ENCODE measurements at places on chromosomes 2 and 18. TPM values are rescaled to one million over a fixed set of nuclear protein-coding genes. Genes with fewer than 3 reads are reported as not detected.

SERPINB8 gene
- polyA plus RNA-seq = 1.9 TPM

DNA sequence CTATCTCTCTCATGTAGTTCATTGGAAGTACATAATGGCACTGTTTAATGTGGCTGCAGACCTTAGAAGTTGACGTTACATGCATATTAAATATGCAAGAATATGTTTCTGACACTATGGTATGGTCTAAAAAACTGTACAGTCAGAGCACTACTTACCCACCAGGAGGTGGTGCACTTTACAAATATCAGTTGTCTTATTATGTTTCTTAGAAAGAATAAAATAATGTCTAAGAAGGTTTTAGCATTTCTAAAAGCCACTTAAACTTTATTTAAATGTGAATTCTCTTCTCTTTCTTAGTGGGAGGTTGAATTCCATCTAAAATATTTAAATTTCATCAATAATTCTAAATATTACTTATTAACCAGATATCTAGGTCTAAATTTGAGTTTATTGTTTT, 4.3 kb downstream of the TMEFF2 start:
- peak; percentile 19 for DNase-seq

GRCh38 chr2:100391735-100392515, 25.5 kb downstream of the CHST10 start:
- no peak for DNase-seq

KIAA2012 gene
- not detected for polyA plus RNA-seq

DNA sequence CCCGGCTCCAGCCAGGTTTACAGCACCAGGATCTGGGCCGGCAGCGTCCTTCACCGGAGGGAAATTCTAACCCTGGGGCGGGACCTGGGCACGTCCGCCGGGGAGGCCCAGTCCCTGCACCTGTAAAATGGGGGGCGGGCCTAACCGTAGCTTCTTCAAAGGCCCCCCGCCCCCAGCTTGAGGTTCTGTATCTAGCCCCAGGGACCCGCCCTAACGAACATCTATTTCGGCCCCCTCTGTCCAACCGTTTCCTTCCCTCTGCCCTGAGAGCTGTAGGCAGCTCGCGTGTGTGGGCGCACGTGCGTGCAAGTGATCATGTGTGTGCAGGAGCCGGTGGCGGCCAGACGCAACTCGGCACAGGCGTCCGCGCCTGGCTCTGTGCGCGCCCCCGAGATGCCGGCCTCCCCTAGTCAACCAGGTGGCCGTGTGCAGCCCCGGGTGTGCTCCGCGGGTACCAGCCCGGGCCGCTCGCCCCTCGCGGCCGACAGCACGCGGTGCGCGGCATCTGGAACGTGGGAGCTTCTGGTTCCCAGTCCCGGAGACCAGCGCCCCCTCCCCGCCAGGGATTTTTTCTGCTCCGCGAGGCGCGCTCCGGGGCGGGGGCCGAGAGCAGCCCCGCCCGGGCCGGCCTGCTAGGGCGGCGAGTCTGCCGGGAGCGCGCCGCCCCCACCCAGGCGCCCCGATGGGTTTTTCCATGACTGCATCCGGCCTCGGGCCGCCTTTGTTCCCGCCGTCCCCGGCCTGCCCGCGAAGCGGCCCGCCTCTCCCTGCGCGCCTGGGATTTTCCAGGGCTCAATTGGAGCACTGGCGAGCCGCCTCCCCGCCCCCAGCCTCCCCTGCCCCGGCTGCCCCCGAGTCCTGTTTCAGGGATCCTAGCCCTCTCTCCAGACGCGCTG, 21.2 kb downstream of the TEX44 start:
- DNase-seq = peak; percentile 98

DNA sequence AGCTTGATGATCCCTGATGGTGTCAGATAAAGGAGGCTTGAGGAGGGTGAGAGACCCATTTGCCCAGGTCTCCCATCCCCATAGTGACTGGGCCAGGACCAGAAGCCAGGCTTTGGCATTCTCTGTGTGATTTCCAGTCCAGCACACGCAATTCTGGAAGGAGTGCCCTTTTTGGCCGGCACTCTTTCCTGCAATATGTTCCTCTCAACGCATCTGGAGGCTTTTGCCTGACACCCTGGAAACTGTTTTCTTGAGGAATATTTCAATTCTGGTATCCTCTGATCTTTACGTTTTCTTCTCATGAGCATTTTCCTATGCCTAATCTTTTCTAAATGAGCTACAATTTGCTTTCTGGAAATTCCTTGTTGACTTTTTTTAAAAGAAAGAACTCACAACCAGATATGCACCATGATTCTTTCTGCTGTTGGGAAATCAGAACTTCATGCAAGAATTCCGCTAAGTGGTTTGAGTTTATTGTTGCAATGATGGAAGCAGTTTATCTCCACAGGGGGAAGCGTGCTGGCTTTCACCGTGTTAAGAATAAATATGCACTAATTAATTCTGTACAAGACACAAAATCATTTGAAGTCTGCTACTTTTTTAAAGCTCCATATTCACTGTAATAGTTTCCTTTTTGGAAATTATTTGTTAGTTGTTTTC, 143.7 kb downstream of the NAPG start:
- no peak for DNase-seq

GRCh38 chr18:79917169-79917852, 34.1 kb downstream of the SLC66A2 start:
- no peak for DNase-seq

- DNase-seq = no peak
These were observed 92.1 kb downstream of the CDH19 start for GRCh38 chr18:66511792-66512191.

DNA sequence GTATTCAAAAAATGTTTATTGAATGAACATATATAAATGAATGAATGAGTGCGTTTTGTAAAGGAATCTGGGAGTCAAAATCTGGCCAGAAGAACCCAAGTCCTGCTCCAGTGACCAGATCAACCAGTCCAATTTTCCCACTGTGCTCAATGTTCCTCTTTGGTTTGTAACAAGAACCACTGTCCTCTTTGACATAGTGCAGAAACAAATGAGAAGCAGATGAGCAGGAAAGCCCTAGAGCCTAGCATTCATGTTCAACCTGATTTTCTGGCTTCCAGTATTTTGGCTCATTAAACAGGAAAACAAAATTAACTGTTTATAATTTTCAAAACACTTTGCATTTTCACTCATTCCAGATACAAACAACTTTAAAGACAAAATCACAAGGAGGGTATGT, 23.2 kb downstream of the FAM124B start:
- DNase-seq = no peak

TMEM169 gene
- polyA plus RNA-seq = 1.6 TPM

- DNase-seq = no peak
These were observed 64.9 kb upstream of the PSMD14 start for GRCh38 chr2:161243312-161243711.

SATB2 gene
- 1.3 TPM for polyA plus RNA-seq

DNA sequence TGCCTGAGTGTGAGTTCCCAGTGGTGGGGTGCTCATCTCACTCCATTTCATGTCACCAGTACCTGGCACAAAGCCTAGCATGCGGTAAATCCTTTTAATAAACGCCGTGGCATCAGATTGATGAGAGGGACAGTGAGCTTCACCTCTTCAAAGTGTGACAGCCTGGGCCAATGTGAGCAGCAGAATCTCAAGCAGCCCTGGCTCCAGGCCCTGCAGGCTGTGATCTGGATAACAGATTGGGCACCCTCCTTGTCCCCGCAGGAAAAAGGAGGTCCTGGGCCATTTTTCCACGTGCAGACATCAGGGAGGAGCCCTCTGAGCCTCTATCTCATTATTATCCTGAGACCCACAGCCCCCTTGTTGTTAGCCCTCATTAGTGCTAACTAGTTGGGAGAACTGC, 34.8 kb downstream of the TET3 start:
- DNase-seq = no peak

RGPD4 gene
- polyA plus RNA-seq = not detected

DNA sequence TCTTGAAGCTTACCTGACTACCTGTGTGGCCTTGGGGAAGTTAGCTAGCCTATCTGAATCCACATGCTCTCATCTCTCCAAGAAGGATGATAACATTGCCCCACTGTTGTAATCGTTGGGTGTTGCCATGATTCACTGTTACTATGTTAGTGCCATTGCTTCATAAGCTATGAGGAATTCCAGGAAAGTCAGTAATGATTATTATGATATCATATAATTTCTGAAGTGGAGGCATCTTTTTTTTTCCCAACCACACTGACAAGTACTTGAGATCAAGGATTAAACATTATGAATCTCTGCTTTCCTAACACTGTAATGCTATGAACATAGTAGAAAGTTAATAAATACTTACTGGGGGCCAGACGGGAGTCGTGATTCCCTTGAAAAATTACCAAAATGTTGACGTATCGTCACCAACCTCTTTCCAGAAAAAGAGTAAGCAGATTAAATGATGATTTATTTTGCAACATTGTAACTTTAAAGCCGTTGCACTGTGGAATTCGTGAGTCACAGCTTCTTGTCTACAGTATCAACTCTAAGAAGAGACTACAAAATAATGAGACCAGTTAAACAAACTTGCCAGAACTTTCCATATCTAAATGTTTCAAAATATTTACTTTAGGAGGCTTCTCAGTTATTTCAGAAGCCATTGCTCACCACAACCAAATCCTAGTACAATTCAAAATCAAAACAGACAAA, 459.9 kb downstream of the PIK3C3 start:
- DNase-seq = peak; percentile 33

NEMP2 gene
- 2.3 TPM for polyA plus RNA-seq

DNA sequence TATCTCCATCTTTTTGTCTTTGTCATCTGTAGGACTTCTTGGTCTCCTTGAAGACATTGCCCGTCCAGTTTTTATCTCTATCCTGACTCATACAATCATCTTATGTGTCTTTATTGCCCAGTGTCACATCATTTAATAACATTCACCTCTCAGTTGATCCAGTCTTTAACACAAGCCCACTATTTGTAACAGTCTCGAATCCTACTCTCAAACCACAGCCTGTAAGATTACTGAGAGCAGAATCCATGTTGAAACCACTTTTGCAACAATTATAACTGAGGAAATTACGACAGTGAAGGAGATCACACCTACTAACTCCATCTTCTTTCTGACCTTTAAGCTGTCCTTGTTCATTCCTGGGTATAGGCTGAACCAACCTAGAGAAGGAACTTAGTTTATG, 1206.0 kb upstream of the ZEB2 start:
- no peak for DNase-seq

GRHL1 gene
- 2.3 TPM for polyA plus RNA-seq

DNAJC10 gene
- 30.1 TPM for polyA plus RNA-seq

- no peak for DNase-seq
These were observed 29.3 kb downstream of the AQP12A start for GRCh38 chr2:240720686-240721595.

CYP26B1 gene
- polyA plus RNA-seq = 3.1 TPM

DNA sequence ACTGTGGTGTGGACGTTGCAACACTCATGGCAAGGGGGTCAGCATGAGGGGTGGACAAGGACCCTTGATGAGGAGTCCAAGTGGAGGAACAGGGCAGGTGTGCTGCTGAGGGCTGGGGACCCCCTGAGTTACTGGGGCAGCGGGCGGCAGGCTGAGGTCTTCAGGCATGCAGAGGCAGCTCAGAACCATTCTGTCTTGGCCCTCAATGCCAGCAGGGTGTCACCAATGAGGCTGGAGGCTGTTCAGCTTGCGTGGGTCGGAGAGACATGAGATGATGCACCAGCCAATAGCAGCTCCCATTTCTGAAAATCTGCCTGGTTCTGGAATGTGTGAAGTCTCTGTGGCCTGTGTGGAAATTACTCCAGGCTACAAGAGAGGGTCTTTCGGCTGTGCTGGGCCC, 105.4 kb downstream of the INHBB start:
- DNase-seq = no peak

- DNase-seq = no peak
These were observed 55.1 kb downstream of the TNS1 start for GRCh38 chr2:217947383-217948350.

ADRA2B gene
- 4.8 TPM for polyA plus RNA-seq

GRCh38 chr2:60174146-60174545, 379.3 kb downstream of the BCL11A start:
- DNase-seq = no peak

All from kidney (tissue), 22 donors.